Uterus (tissue), 4 donors: ENCODE measurements at places on chromosomes 5 and 9.

- H3K27me3 ChIP-seq = no peaks in the 10 kb centered on the region
- H3K4me1 ChIP-seq = no peaks in the 10 kb centered on the region
- H3K36me3 ChIP-seq = no peaks in the 10 kb centered on the region
- H3K4me3 ChIP-seq = no peak overlapping the region
Observed at GRCh38 chr5:163766936-163767670, 261.7 kb downstream of the MAT2B start.

DNA sequence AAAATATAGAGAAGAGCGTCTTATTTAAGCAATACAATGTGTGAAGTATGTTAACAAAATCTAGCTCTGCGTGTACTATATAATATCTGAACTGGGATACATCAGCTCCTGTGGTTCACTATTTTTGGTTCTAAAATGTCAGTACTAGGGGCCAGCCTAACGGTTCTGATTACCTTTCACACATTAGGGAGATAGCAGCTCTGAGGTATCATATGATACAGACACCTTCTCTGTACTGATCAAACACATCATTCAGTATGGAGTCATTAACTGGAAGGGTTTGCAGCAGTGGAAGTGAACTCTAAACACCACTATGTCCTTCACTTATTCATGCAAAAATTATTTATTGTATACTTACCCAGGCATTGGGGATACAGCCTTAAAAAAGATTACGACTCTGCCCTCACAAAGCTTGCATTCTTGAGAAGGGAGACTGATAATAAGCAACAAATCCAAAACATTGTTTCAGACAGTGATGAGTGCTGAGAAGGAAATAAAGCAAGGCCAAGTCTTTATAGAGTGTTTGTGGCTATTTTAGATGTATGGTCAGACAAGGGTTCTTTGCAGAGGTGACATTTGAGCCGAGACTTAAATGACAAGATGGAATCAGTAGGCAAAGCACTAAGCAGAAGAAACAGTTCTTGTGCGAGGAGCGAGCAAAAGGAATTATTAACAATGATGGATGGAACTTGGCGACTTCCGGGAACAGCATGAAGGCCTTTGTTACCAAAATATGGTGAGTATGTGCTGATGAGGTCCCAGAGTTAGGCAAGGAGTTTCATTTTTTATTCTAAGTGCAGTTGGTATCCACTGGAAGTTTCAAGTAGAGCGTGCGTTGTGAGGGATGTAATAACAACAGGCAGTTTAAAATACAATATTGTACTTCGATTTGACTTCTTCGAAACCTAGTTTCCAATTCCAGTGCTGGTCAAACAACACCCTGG, 1.8 kb upstream of the LNPEP start:
- no peak for DNase-seq
- H3K27ac ChIP-seq = peak overlapping the region; percentile 97
- no peaks in the 10 kb centered on the region for H3K4me1 ChIP-seq
- H3K4me3 ChIP-seq = peak overlapping the region; percentile 99
- no peaks in the 10 kb centered on the region for H3K36me3 ChIP-seq
- no peaks in the 10 kb centered on the region for H3K27me3 ChIP-seq

DNA sequence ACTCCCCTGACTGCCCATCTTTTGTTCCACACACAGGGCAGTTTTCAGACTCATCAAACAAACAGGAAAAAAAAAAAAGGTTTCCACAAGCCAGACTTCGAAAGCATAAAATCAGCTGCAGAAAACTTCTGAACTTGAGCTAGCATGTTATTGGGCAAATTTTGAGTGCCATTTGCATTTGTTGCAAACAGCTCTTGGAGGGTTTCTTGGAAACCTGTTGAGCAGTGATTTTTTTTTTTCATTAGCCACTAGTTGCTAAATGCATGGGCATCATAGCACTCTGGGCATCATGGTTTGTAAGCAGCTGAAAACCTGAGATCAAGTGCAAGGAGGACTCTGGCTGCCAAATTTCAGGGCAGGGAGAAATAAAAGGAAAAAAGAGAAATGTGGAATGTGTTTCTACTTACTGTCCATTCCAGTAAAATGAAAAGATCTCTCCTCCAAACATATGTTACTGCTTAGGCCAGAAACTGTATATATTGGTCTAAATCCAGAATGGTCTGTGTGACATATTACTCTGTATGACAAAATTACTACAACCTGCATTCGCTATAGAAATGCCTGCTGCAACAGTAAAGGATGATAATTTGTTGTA, 85.2 kb upstream of the SMIM23 start:
- DNase-seq = no peak
- H3K36me3 ChIP-seq = no peaks in the 10 kb centered on the region
- no peak overlapping the region for H3K27ac ChIP-seq
- H3K27me3 ChIP-seq = no peaks in the 10 kb centered on the region
- no peaks in the 10 kb centered on the region for H3K4me1 ChIP-seq

DNA sequence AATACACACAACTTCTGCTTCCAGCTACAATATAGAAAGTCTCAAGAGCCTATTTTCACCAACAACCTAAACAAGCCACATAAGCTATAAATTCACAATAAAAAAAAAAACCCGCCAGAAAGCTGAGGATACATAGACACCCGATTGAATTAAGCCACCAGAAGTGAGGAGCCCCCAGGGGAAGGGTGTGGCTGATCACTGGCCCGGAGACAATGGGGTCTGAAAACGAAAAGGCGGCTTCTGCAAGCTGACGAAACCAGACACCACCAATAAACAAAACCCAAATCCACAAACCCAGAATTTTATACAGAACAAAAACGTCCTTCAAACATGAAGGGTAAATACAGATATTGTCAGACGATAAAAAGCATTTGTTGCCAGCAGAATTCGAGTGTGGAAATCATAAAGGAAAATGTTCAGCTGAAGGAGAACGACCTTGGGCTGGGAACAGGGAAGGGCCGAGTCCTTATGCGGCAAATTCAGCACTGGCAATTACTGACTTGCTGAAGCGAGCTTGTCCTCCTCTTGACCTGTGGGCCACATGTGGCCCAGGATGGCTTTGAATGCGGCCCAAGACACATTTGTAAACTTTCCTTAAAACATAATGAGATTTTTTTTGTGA, 39.6 kb upstream of the CEP72 start:
- no peaks in the 10 kb centered on the region for H3K36me3 ChIP-seq
- DNase-seq = no peak
- no peaks in the 10 kb centered on the region for H3K27me3 ChIP-seq
- H3K27ac ChIP-seq = no peak overlapping the region
- H3K4me3 ChIP-seq = no peak overlapping the region
- no peaks in the 10 kb centered on the region for H3K4me1 ChIP-seq

GRCh38 chr5:109989994-109990722, 300.4 kb downstream of the MAN2A1 start:
- no peak overlapping the region for H3K27ac ChIP-seq
- no peak for DNase-seq
- no peaks in the 10 kb centered on the region for H3K27me3 ChIP-seq
- H3K36me3 ChIP-seq = no peaks in the 10 kb centered on the region
- no peaks in the 10 kb centered on the region for H3K4me1 ChIP-seq

- H3K4me1 ChIP-seq = no peaks in the 10 kb centered on the region
- H3K27ac ChIP-seq = no peak overlapping the region
- DNase-seq = no peak
- no peaks in the 10 kb centered on the region for H3K36me3 ChIP-seq
- no peak overlapping the region for H3K4me3 ChIP-seq
- no peaks in the 10 kb centered on the region for H3K27me3 ChIP-seq
Observed at GRCh38 chr5:139880416-139881142, 85.0 kb downstream of the PSD2 start.

GRCh38 chr9:13215791-13216554, 63.5 kb downstream of the MPDZ start:
- H3K27me3 ChIP-seq = no peaks in the 10 kb centered on the region
- no peak overlapping the region for H3K27ac ChIP-seq
- peaks cover 2% of the 10 kb centered on the region for H3K36me3 ChIP-seq
- no peaks in the 10 kb centered on the region for H3K4me1 ChIP-seq
- H3K4me3 ChIP-seq = no peak overlapping the region

GRCh38 chr9:107322643-107323042, 39.6 kb downstream of the RAD23B start:
- no peaks in the 10 kb centered on the region for H3K36me3 ChIP-seq
- no peaks in the 10 kb centered on the region for H3K4me1 ChIP-seq
- DNase-seq = no peak
- H3K27me3 ChIP-seq = no peaks in the 10 kb centered on the region
- no peak overlapping the region for H3K27ac ChIP-seq

DNA sequence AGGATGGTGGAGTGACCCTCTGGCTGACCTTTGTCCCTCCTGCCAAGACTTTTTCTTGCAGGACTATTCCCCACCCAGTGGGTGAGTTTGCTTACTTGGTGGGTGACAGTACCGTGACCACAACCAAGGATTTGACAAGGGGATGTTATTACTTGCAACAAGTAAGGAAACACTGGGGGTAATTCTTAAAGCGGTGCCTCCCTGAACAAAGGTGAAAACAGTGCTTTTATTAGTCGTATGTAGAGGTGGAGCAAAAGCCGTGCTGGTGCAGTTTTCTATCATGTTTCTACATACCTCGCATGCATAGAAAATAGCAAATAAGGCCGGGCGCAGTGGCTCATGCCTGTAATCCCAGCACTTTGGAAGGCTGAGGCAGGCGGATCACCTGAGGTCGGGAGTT, 41.0 kb upstream of the KDM4C start:
- H3K4me1 ChIP-seq = no peaks in the 10 kb centered on the region
- H3K27me3 ChIP-seq = no peaks in the 10 kb centered on the region
- no peak overlapping the region for H3K27ac ChIP-seq
- H3K4me3 ChIP-seq = no peak overlapping the region
- no peak for DNase-seq

GRCh38 chr9:122946461-122947005, 5.7 kb downstream of the RABGAP1 start:
- no peak for DNase-seq
- H3K4me3 ChIP-seq = no peak overlapping the region
- H3K36me3 ChIP-seq = no peaks in the 10 kb centered on the region

- no peak for DNase-seq
- no peaks in the 10 kb centered on the region for H3K27me3 ChIP-seq
Observed at GRCh38 chr5:100900142-100900795, 2.8 kb downstream of the ST8SIA4 start.

- peaks cover 13% of the 10 kb centered on the region for H3K27me3 ChIP-seq
- no peaks in the 10 kb centered on the region for H3K36me3 ChIP-seq
- no peak overlapping the region for H3K4me3 ChIP-seq
- DNase-seq = no peak
- no peak overlapping the region for H3K27ac ChIP-seq
- no peaks in the 10 kb centered on the region for H3K4me1 ChIP-seq
Observed at GRCh38 chr9:137049544-137050449, 3.8 kb upstream of the NPDC1 start.

DNA sequence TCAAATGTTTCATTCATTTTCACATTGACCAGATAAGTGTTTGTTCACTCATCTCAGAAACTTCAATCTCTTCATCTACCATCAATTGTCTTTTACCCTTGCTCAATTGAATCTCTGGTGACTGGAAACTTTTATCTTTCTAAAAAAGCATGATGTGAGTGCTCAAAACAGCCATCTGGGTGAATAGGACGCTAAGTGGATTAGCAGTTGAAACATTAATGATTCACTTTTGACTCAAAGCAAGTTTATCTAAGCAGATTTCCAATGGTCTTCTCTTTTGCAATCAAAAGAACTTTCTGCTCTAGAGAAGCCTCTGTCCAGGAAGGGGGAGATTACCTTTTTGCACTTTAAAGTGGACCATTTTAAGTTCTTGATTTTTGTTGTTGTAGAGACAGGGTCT, 22.2 kb downstream of the KLF4 start:
- DNase-seq = no peak
- H3K27ac ChIP-seq = no peak overlapping the region

DNA sequence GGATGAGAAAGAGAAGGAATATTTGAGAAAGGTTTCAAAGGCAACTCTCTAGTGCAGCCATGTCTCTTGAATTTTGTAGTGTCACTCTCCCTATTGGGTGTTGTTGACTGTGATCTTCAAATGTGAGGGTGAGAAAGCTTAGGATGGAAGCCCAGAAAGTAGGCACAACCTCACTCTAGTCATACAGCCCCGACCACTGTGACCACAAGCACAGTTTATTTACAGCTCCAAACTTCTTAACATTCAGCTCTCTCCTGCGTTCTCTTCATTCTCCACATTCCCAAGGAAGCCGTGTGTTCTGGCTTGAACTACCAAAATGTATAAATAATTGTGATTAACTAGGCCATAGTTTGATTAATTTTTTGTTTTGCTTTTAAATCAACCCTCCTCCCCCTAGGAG, 542.9 kb downstream of the LRRC70 start:
- H3K27ac ChIP-seq = no peak overlapping the region
- H3K4me1 ChIP-seq = no peaks in the 10 kb centered on the region
- no peak for DNase-seq
- H3K4me3 ChIP-seq = no peak overlapping the region

DNA sequence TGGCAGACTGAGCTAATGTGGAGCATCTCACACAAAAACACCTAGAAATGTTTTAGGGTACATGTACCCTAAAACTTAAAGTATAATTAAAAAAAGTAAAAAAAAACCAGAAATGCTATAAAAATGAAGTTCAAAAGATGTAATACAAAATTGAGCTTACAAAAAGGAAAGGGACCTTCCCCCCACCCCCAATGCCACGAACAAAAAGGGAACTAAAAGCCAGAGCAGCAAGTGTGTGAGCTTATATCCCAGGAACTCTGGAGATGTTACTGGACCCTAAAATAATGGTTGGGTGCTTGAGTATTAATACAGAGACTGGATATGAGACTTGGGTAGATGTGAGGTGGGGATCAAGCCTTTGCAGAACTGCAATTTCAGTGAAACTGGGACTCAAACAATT, 11.0 kb downstream of the SPATA9 start:
- no peaks in the 10 kb centered on the region for H3K27me3 ChIP-seq
- no peak for DNase-seq
- no peaks in the 10 kb centered on the region for H3K36me3 ChIP-seq
- no peak overlapping the region for H3K27ac ChIP-seq
- H3K4me3 ChIP-seq = no peak overlapping the region

GRCh38 chr9:125631391-125632085, 75.5 kb downstream of the MAPKAP1 start:
- H3K27me3 ChIP-seq = no peaks in the 10 kb centered on the region
- H3K4me1 ChIP-seq = no peaks in the 10 kb centered on the region
- no peak overlapping the region for H3K4me3 ChIP-seq
- DNase-seq = no peak
- no peak overlapping the region for H3K27ac ChIP-seq
- H3K36me3 ChIP-seq = no peaks in the 10 kb centered on the region

DNA sequence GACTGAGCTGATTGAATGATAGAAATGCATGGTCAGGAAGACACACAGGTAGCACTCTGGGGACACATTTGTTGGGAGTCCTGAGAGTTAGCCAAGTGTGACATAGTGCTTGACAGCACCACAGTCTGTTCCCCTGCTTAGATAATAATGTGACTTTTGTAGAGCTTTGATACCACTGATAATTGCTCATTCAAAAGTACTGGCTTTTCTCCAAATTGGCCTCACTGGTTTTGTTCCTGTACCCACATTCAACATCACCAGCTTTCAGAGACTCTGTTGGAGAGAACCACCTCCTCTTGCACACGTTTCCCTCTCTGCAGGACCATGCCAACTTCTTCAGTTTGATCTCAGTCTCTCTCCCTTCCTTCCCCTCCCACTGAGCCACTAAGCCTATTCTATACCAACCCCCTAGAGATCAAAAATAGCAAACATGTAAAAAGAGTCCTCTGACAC, 52.5 kb upstream of the IL7R start:
- H3K27me3 ChIP-seq = no peaks in the 10 kb centered on the region
- no peak overlapping the region for H3K4me3 ChIP-seq
- no peak overlapping the region for H3K27ac ChIP-seq
- no peak for DNase-seq
- no peaks in the 10 kb centered on the region for H3K36me3 ChIP-seq
